ENCODE measurements at places on chromosomes 5 and 9.
A peak's percentile ranks its signal among the peaks of the same experiment; 100 is the strongest.

GRCh38 chr5:137342764-137343163, 156.4 kb downstream of the SPOCK1 start:
- no peak for DNase-seq

DNA sequence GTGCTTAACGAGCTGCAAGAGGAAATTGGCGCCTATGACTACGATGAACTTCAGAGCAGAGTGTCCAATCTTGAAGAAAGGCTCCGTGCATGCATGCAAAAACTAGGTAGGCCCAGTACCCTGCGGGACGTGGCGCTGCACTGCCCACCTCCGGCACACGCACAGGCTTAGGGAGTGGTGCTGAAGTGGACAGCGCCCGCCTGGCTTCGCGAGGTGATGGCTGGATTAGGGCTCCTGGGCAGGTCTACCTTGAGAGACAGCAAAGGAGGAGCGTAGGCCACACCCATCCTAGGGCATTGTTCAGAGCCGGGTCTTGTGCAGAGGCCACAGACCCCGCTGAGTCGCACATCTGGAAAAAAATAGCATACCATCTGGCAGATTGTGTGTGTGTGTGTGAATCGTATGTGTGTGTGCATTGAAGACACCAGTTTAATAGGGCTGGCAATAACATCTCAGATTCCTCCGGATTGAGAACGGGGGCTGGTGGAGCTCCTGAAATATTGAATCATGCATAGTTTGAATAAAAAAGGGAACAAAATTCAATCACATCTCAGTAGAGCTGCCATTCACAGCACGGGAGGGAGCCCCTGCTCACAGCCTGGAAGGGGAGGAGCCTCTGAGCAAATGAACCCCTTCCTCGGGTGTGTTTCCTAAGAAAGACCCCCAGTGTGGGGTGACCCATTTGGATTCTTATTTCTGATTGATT, 11.1 kb downstream of the OLFM1 start:
- no peak for DNase-seq

- DNase-seq, result no peak
Measured at GRCh38 chr9:8395022-8395421, 595.4 kb upstream of the DMAC1 start.

DNA sequence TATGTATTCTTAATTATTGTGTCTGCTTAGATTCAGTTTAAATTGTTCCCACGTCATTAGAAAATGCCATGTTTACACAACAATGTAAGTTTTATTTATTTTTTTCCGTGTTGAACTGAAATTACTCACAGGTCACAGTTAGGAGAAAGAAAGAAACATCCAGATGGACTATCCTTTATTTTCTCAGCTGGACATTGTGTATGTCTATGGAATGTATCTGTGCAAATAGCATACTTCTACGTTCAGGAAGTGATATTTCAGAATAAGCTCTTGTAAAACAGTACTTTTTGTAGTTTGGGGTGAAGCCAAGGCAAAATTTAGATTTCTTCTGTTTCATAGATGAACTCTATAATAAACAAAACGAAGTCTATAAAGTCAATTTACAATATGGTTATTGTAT, 249.0 kb upstream of the ZNF608 start:
- DNase-seq, result peak; percentile 56

DNA sequence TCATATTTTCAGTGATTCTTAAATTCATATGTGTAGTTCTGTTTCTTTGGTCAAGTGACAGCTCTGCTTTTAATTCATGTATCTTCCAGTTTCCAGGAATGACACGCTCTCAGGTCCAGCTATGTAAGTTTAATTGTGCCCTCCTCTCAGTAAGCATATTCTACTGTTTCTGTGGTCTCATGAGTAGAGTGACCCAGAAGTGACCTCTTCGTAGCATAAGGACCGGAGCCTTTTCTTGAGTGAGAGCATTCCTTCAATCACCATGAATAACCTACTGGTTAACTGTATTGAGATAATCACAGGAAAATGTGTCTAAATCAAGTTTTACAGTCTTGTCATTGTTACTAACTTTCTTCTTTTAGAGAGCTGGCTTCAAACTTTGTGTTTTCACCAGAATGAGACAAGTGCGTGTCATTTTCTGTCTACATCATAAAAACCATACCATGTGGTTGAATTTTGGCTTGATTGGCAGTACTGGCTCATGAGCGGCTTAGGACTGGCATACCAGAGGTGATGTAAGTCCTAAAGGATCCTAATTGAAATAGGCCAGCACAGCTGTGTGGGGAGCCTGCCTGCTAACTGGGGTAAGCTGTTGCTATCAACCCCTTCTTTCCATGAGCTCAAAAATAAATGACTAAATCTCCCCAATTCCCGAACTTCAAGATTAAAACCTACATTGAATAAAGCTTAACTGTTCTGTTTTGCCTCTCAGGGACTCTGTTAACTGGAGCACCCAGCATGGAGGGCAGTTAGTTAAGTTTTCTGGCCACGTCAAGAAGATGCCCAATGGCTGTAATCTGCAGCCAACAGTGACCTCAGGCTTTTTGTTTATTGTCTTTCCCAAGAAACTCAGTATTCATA, 4.8 kb downstream of the ADAMTSL1 start:
- DNase-seq, result peak; percentile 95

- peak; percentile 38 for DNase-seq
Measured at GRCh38 chr5:78602400-78602799, 46.2 kb downstream of the LHFPL2 start.

GRCh38 chr5:133390416-133391353, 221.7 kb downstream of the FSTL4 start:
- DNase-seq, result no peak

GRCh38 chr9:87471746-87472145, 25.9 kb upstream of the DAPK1 start:
- DNase-seq, result no peak

All from fibroblast of lung (primary cell).